ENCODE measurements at places on chromosomes 3 and 15.

- DNase-seq, result no peak
Observed at GRCh38 chr3:41293169-41293681, 93.9 kb downstream of the CTNNB1 start.

- DNase-seq, result no peak
Observed at GRCh38 chr3:164912916-164913315, 165.4 kb downstream of the SI start.

- DNase-seq, result no peak
Observed at GRCh38 chr3:16589867-16590624, 15.2 kb downstream of the DAZL start.

DNA sequence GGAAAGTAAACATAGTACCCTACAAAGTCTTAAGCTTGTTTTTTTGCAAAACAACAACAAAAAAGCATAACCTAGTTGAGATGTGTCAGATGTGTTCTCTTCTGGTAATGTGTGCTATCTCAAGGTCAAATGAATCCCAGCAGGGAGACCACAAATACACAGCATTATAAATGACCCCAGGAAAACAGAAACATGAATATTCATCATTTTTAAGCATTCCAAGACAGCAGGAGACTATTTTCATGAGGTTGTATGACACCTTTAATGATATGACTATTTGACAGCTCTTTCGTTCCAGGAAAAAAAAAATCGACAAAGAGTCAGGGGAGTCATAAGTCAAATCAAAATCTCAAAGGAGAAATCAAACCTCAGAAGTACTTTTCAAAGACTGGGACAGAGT is 62.7 kb upstream of the CBLB start:
- no peak for DNase-seq

GRCh38 chr15:51111061-51111460 is 16.4 kb upstream of the TNFAIP8L3 start:
- no peak for DNase-seq

DNA sequence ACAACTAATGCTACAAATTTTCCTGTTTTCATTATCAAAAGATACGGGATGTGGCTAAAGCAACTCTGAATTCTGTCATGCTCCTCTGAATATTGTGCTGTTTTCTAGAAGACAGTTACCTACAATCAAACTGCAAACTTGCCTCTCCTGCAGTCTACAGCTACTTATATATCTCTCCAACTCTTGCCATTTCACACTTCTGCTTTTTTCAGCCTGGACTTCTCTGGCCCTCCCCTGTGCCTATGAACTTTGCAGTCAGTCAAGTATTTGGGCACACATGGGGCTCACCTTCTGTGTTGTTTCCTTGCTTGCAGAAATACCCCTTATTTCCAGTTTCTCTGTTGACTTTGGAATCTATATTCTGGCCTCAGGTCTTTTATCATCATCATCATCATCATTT is 575.6 kb downstream of the GRM7 start:
- DNase-seq, result peak; percentile 28

GRCh38 chr15:55241891-55242290 is 45.1 kb upstream of the RSL24D1 start:
- DNase-seq, result no peak

DNA sequence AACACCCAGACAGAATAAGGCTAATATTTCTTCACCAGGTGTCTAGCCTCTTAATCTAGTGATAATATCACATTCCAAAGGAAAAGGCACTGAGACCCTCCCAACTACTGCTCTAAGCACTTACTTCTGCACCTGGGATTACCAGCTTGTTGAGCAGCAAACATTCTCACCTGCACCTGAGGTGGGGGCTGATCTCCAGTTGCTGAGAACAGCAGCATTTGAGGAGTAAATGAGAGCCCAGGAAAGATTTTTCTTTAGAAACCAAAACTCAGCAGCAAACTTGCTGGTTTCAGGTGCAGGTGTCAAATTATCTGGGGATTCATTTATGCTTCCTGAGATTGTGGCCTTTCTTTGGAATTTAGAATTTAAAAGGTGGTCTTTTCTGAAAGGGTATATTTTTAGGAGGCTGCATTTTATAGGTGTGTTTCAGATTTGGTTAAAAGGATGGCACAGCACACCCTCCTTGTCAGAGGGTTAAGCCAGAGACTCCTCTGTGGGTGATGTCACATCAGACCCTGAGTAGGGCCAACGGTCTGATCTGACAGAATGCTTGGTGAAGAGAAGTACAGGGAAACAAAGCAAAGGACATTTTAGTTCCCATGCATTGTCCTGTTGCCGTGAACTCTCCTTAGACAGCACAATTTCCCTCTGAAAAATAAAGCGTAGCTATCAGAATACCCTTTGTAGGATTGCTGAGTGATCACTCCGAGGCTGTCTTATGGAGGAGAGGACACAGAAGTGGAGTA is 411.0 kb upstream of the ATP11B start:
- no peak for DNase-seq

DNA sequence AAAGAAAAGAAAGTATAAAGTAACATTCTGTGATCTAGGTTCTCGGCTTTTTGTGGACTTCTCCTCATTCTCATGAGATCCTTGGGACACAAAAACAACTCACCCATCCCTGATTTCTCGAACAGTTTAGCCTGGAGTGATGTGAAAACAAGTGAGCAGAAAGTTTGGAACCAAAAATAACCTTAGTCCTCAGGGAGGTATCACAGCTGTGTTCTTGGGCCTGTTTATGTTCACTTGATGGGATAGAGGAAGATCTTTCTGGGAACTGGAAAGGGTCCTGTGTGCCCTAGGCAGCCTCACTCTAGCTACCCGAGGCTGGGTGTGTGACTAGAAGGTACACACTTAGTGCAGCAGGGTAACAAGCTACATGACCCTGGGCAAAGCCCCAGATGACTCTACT is 308.8 kb upstream of the PDZRN3 start:
- no peak for DNase-seq

DNA sequence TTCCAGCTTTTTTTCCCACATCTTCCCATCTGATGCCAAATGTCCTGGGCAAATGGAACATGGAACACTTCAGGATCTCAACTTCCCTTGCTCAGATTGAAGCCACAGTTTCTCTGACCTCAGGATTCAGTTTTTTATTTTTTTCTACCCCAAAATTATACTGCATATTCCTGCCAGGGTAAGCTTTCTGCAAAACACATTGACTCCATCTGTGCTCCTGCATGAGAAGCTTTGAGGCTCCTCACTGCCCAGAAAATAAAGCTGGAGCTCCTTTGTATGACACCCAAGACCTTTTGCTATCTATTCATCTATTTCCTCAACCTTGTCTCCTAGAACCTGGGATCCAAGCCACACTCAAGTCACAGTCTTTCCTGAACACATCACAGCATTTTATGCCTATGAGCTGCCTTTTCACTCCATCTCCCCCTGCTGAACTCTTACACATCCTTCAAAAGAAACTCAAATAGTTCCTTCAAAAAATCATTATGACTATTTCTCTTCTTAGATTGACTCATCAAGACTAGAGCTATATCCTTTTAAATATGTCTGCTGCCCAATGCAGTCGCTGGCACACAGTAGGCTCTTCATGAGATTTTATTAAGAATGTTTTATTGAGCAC is 57.4 kb upstream of the PSMD6 start:
- DNase-seq, result no peak

GRCh38 chr15:101092156-101092866 is 159.5 kb downstream of the CHSY1 start:
- no peak for DNase-seq

GRCh38 chr3:151296226-151296625 is 17.9 kb upstream of the P2RY14 start:
- no peak for DNase-seq

GRCh38 chr3:170179432-170179831 is 2.1 kb downstream of the PHC3 start:
- peak; percentile 26 for DNase-seq
